ENCODE measurements at places on chromosomes 5 and 9.

DNA sequence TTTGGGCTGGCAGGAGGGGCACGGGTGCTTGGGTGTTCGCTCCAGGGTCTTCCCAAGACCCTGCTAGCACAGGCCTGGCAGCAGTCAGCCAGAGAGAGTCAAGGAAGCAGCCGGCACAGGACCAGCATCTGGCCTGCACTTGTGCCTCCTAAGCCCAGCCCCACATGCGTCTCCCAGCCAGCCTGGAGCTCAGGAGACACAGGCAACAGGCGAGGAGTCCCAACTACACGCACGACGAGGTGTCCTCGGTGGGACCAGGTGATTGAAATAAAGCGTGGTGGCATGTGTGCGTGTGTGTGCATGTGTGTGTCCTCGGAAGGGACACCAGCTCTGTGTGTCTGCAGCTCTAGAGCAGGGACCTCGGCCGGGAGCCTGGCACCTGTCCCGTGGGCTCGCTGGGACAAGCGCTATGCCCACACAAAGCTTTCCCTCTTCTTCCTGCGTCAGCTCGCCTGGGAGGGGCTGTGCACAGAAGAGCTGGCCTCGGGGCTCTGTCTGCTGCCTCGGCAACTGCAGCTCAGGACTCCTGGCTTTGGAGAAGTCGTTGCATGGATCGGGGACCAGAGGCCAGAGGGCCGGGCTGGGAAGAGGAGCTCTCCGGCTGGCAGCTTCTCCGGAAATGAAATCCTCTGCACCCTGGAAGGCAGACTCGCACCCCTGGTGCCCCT is 14.7 kb upstream of the SLC9A3 start:
- no peak for DNase-seq

DNA sequence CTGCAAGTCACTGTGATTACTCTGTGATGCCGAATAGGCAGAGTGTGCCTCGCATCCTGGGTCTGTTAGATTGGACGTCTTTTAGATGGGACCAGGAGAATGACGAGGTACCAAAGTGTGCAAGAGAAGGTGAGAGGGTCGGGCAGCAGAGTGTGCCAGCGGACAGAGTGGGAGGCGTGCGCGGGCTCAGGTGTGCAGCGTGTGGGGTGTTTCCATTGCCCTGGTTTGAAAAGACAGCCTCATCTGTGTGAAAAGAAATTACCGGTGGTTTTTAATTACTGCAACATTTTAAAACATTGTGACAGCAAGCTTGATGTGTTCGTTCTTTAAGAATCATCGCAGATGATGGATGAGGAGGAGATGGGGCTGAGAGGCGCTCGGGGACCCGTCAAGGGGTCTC is 4.2 kb upstream of the FAM163B start:
- no peak for DNase-seq

- DNase-seq = no peak
Measured at GRCh38 chr5:169867347-169867746, 112.9 kb downstream of the INSYN2B start.

DNA sequence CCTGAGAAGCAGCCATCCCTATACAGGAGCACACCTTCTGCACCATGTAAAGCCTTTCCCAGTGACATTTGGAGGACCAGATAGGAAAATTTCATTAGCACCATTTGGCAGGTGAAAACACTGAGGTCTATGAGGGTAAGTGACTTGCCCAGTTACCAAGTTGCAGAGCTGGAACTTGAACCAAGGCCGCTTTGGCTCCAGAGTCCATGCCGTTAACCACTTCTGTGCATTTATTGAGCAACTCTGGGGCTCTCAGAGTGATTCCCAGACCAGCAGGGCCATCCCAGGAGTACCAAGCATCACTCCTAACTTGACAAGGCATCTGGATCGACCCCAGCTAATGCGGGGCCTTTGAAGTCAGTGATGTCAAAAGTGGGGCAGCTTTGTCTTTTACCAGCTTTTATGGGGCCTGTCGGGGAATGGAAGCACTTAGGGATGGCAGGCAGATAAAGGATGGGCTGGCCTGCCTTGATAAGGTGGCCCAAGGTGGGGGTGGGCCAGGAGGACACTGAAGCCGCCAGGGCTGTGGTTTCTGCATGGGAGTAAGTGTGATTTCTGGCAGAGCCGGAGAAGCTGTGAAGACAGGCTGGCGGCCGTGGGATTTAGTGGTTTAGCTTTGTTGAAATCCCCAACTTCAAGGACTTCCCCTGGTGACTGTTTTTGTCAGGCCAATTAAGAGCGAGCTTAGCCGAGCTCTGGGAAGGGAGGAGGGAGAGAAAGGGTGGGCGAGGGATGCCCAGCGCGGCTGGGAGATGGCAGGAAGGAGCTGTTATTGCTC is 127.3 kb downstream of the MACROH2A1 start:
- no peak for DNase-seq

DNA sequence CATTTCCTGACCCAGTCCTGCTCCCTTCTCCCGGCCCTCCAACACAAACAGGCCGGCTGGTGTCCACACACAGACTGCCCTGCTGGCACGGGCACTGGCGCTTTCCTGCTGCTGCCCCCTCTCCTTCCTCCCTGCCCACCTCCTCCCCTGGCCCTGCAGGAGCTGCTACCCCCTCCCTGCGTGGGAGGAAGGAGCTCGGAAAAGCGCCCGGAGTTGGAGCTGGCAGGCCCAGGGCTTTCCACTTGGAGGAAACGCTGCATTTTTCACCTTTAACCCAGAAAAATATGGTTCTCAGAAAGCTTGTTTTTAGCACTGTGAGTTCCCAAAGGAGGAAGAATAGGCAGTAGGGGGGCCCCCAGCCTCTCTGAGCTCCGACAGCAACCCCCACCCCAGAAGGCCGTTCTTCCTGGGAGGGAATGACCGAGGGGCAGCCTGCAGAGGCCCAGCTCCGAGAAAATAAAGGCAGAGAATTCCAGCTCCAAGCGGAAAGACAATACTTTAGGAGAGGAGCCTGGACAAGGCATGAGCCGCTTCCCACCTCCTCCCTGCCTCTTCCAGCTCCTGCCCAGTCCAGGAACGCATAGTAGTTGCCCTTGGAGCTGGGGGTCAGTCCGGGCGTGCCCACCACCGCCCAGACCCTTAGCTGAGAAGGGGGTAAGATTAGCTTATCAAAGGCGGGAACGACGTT is 88.9 kb downstream of the LIFR start:
- DNase-seq = no peak

GRCh38 chr5:140108093-140109017 is 5.6 kb upstream of the PURA start:
- DNase-seq = peak; percentile 7

GRCh38 chr5:71873191-71873591 is 154.1 kb downstream of the CARTPT start:
- DNase-seq = no peak

GRCh38 chr5:78638423-78638822 is 10.1 kb downstream of the LHFPL2 start:
- DNase-seq = no peak

- DNase-seq = no peak
Measured at GRCh38 chr5:60613826-60614225, 86.1 kb downstream of the DEPDC1B start.

GRCh38 chr5:56480705-56481427 is 247.7 kb upstream of the ANKRD55 start:
- DNase-seq = no peak

DNA sequence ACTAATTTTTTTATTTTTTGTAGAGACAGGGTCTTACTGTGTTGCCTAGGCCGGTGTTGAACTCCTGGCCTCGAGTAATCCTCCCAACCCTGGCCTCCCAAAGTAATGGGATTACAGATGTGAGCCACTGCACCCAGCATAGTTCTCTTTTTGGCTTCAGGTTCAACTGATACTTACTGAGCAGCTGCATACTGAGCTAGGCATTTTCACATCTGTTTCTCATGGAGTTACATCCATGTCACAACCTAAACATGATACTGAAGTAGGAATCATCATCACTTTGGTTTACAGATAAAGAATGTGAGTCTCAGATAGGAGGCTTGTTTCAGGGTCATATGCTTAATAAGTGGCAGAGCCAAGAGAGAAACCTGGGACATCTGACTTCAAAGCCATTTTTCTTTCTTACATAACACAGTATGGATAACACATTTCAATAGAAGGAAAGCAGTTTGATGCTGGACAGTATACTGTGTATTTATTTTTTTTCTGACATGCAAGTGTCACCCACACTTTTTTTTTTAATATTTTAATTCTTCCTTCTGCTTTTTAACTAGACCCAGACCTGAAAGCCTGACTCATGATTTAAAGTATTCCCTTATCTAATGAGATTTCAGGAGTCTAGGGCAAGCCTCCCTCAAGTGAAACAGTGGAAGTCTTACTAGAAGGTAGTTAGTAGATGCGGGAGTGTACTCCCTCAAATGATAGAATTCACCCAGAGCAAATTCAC is 90.8 kb downstream of the HACD4 start:
- no peak for DNase-seq

- DNase-seq = no peak
Measured at GRCh38 chr9:27194401-27195091, 85.5 kb downstream of the TEK start.

DNA sequence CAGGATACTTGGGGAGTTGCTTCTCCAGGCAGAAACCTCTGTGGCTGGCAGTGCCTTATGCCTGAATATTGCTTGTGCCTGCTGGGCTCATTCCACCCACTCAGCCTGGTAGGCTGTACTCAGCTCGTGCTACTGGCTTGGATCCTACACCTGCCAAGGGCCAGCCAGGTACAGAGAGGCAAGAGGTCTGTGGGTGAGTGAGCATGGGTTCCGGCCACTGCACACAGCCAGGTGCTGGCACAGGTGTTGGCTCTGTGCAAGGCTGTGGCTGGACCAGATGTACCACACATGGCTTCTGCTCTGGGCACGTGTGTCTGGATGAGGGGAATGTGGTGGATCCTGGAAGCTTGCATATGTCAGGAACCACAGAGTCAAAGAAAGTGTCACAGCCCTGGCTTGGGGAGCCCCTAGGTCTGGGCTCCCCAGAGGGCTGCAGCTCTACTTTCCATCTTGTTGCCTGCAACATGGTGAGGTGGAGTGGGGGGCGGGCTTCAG is 76.7 kb upstream of the C6 start:
- DNase-seq = no peak

DNA sequence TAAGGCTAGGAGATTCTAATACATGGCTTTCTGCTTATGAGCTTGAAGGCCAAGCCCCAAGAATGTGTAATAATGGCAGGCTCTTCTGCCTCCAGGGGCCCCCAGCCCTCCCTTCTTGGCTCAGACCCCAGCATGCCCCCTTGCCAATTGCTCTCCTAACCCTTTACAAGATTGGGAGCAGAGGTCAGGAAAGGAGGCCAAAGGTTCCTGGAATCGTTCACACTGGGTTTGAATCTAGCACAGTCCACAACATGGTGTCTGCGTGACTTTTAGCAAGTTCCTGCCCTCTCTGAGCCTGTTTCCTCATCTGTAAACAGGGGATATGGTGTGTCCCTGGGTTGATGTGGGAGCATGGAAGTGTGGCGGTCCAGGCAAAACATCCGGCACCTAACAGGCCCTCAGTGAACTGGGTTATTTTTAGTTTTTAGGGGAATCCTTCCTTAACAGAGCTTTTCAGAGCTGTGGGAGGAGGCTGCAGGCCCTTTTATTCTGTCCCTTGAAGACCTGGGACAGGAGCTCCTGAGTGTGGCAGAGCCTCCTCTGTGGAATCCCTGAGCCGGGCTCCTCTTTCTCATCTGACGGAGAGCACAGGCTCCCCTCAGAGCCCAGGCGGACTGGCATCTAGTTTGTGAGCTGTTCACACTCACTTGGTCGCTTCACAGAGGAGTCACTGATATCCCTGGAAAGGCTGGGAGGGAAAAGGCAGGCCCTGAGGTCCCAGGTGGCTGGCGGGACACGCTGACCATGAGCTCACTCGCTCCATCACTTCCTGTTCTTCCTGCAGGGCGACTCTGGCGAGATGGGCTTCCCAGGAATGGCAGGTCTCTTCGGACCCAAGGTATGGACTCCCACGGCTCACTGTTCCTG is 23.4 kb upstream of the ORM1 start:
- DNase-seq = no peak
